ENCODE measurements at places on chromosomes 7 and 10.

DNA sequence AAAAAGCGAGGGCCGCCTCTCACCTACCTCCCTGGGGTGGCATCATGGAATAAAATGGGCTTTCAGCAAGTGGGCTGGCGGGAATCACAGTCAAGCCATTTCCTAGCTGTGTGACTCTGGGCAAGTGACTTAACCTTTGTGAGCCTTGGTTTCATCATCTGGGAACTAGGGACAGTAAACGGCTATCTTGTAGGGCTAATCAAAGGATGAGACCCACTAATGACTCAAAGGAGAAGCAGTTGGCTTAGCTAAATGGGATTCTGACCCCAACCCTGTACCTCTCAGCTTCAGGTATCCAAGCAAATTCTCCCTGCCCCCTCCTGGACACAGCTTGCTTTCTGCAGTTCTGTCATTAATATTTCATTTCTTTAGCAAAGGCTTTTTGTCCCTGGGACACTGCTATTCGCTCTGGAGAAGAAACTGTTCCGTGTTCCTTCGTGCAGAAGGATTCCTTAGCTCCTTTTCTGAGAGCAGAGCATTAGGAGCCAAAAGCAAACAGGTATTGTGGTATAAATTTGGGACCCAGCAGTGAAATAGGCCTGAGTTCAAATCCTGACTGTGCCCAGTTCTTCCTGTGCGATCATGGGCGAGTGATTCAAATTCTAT is 25.9 kb downstream of the TRIM8 start:
- DNase-seq, result no peak

DNA sequence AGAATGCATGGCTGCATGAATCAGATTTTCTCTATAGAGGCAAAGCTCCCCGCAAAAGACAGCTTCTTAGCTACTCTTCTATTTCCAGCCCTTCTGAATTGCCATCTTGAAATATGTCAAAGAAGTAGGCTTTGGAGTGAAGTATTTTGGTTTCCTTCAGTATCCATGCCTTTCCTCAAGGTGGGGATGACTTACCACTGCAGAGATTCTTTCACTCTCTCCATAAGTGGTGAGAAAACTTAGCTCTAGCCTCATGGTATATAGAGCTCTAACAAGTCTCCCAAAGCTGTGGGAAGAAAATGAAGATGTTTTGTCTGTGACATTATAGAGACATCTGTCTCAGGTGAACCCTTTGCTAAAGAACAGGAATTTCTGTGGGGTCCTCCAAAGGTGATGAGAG is 89.6 kb upstream of the ITGB1 start:
- DNase-seq, result no peak

DNA sequence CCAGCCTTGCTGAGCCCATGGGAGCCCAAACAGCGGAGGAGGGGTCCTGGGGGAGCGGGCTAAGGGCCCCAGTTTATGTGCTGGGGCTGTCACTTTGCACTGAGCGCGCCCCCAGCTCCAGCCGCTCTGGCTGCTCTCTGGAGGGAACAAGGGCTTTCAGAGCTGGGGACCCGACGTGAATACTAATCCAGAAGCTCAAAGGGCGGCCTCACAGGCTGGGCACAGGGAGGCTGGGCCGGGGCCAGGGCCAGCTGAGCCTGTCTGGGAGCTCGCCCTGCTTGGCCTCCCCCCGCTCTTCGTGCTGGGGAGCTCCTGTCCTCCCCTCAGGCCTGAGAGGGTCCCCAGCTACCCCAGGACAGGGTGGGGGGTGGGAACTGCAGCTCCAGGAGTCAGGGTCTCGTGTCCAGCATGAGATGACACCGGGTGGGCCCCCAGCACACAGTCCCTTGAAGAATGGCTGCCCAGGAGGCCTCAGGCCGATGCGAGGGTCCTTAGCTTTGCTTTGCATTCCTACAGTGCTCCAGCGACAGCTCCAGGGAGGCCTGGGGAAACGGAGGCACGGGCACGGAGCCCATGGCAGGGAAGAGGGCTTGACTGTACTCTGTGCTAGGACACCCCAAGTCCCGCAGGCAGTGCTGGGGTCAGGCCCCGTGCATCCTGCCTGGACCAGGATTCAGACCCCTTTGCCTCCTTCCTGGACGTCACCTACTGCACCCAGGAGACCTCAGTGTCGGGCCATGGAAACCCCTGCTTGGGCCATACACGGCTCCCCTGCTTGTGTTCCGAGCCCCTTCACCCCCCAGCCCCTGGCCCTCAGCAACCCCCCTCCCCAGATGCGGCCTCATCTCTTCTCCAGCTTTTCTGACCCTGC is 5.8 kb upstream of the AMZ1 start:
- DNase-seq, result no peak

GRCh38 chr10:33005322-33006301 is 47.6 kb upstream of the ITGB1 start:
- DNase-seq, result peak; percentile 85

DNA sequence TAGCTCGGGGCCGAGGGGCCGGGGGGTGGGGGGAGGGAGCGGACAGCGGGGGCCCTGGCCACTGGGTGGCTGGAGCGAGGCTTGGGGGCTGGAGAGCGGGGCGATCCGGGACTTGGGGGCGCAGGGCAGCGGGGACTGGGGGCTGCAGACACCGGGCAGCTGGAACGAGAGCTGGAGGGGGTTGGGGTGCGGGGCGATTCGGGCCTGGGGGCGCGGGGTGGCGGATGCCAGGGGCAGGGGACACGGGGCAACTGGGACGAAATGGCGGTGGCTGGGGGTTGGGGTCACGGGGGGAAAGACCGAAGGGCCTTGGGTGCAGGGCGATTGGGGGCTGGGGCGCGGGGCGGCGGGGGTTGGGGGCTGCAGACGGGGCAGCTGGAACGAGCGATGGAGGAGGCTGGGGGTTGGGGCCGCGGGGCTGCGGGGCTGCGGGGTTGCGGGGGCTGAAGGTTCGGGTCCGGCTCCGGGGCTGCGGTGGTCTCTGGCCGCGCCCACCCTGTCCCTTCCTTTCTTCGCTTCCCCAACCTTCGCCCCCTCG is 590 bp downstream of the COL26A1 start:
- DNase-seq, result no peak

- no peak for DNase-seq
These were observed 349.5 kb downstream of the SEMA3D start for GRCh38 chr7:84837405-84837804.
